ENCODE measurements at places on chromosomes 6 and 20.

- DNase-seq, result no peak
Measured at GRCh38 chr20:6008254-6008653, 45.6 kb downstream of the LRRN4 start.

GRCh38 chr20:17343091-17343490, 116.3 kb downstream of the PCSK2 start:
- DNase-seq, result no peak

DNA sequence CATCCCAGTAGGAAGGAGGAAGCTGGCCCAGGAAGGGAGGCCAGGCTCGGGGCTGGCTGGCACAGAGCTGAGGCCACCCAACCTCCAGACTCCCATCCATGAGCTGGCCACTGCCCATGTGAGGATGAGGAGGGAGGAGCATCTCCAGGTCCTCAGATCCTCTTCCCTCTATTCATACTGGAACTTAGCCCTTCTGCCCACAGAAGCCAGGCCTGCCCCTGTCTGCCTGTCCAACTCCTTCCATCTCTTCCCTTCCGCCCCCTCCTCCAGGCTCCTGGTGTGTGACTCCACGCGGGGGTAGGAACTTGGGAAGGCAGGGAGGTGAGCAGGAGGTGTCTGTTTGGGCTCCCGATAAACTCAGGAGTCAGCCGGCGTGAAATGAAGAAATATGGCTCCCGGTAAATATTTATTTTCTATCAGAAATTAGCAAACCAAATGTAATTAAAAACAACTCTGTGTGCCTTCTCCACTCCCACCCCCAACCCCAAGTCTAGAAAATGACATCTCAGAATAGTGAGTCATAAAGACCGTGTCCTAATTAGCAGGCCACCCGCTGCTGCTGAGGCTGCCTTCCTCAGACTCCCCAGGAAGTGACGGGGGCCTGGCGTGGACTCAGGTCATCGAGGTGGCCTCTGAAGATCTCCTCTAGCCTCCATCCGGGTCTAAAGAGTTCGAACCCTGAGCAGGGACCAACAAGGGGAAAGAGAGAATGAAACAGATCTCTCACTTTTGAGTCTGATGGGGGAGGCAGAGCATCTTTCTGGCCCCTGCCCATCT, 81.9 kb downstream of the MDGA1 start:
- DNase-seq, result no peak

- no peak for DNase-seq
Measured at GRCh38 chr20:9145142-9145541, 76.3 kb downstream of the PLCB4 start.

DNA sequence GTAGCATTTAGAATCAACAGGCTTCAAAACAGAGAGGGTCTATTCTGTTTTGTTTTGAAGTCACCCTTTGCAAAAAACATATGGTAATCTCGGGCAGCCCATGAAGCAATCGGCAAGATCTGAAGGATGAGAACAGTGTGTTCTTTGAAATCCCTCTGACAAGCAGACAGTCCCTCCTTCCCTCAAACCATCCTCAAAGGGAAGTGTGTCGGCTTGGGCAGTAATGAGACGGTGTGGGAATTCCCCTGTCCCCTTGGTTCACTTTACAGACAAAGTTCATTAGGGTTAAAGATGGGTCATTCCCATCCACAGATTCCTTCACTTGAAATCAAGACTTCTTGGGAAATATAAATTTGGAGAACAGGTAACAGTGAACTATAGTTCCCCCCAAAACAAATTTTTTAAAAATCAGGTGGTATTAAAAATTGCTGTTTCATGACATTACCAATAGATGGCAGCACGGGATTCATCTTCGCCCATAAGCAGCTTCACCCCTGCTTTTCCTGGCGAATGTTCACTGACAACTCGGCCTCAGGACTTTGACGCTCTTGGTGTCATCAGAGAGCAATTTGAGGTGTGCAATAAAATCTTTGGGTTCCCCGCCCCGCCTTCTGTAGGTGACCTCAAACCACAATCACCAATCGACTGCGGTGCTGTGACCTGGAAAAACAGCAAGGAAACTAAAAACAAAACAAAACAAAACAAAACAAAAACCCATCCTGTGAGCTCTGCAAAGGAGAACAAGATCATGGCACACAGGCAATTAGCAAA, 159.3 kb upstream of the TNFAIP3 start:
- peak; percentile 43 for DNase-seq

- DNase-seq, result no peak
Measured at GRCh38 chr20:45963059-45964005, 8.7 kb downstream of the ZNF335 start.

DNA sequence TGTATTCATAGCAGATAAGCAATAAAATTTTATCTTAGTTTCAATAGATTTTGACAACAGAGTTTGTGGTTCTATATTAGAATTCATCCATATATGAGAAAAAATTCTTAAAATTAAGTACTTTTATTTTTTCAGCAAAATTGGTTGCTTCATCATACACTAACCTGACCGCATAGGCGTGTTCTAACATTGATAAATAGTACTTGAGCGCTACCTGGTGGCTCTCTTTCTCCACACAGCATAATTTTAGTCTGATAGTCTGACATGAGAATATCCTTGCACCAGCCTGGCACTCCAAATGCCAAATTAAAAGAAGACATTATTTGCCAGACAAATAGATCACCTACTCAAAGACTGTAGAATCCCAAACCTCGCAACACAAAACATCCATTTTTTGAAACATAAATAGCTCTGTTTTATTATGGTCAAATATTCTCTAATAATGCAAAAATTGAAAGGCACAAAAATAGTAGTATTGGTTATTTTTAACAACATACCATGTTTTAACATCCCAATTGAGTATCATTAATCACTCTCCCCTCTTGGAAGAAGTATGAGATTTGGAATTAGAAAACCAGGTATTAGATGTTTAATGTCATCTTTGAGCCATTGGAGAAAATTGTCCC, 33.0 kb upstream of the FILIP1 start:
- DNase-seq, result peak; percentile 53

- DNase-seq, result no peak
Measured at GRCh38 chr20:32583581-32584070, 1.5 kb downstream of the NOL4L start.

All from smooth muscle cell of the brain vasculature (primary cell).